Suppressor macrophage treated with lipopolysaccharide for 1 hour (primary cell): ENCODE measurements at places on chromosomes 2 and 18.

GRCh38 chr2:17538844-17539554 lies 1.5 kb upstream of the VSNL1 start:
- peak; percentile 11 for DNase-seq

- no peak for DNase-seq
Measured at GRCh38 chr18:55566456-55566935, 21.5 kb downstream of the TCF4 start.

DNA sequence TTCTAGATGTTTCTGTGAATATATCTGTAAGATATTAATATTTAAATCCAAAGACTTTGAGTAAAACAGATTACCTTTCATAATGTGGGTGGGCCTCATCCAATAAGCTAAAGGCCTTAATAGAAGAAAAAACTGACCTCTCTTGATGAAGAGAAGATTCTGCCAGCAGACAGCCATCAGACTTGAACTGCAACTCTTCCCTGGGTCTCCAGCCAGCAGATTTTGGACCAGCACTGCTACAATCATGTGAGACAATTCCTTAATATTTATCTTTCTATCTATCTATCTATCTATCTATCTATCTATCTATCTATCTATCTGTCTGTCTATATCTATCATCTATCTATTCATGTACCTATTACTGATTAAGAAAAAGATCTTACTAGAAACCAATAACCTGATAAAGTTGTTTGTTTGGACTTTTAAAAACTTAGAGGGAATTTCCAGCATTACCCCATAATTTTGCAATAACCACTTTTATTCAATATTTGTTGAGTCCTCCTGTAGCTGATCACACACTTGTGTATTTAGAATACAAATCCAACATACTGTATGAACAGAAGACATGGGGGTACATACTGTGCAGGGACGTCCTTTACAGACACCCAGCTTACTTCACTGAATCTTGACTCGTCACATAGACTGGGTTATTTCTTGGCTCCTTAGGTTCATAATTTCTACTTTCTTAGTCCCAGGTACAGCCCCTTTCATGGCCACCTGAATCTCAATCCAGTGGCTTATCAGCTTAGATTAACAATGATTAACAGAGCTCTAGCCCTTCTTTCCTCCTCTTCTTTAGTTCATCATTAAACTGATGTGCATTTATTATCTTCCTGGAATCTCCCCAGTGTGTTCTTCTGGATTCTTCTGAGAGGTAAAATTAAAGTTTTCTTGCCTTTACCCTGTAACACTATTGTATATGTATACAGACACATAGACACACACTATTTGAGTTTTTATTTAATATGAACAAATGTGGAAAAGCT lies 27.2 kb upstream of the STAT4 start:
- no peak for DNase-seq

DNA sequence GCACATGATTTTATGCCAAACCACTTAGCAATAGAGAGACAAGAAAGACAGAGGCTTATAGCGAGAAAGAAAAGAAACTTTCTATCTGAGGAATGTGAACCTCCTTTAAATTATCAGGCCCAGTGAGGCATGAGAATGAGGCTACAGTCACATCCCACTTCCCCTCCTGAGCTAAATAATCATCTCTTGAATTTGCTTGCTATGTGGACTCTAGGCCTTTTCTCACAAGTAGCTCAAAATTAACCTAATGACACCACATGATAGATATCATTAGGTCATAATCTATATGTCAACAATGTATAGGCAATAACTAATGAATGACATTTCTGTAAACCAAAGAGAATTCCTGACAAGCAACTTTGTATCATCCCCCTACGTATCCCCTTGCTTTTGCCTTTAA lies 301.5 kb upstream of the MGAT5 start:
- no peak for DNase-seq

DNA sequence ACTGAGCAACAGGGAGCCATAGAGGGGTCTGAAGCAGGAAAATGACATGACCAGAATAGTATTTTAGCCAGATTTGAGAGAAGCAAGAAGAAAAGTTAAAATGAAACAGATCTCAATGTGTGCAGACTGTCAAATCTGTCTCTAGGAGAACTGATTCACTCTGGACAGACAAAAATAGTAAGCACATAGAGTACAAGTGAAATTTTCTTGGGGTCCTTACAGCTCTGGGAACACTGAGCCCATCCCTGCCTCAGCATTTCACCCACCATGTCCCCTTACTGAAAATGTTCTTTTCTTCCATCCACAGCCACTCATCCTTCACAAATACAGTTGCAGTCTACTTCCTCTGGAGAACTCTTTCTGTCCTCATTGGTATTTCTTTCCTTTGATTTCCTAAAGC lies 359.2 kb downstream of the MTX2 start:
- DNase-seq, result no peak

DNA sequence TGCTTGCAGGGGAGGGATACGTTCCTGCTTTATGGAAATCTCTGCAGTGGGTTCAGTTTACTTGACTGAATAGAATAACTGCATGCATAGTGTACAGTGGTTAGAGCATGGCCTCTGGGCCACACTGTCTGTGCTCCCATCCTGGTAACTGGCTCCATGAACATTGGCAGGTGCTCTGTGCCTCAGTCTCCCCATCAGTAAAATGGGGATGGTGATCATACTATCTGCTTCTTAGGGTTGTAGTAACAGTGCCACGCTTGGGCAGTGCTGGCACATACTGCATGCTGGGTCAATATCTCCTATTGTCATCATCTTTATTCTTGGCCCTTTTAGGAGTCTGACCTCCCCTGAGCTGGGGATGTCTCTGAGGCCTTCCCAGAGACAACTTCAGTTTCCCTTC lies 117.3 kb downstream of the CTIF start:
- DNase-seq, result no peak

DNA sequence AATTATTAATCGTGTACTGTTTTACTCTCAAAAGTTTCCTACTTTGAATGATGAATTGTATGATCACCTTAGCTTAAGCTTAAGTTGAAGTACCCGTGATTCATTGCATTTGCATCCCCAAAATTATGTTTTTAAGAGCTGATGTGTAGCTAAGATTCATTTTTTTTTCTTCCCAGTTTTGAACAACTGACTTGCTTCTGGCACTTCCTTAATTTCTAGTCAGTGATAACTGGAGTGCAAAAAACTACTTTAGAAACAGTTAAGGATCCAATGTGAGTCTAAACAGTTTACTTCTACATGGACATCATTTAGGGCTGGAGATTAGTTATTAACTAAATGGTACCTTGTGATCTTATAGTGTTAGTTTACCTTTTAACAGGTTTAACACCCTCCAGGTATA lies 124.0 kb upstream of the CAVIN2 start:
- DNase-seq, result no peak

- peak; percentile 19 for DNase-seq
Measured at GRCh38 chr2:190352668-190353536, 9.5 kb downstream of the INPP1 start.

GRCh38 chr2:235606004-235606715 lies 112.3 kb downstream of the AGAP1 start:
- no peak for DNase-seq

- no peak for DNase-seq
Measured at GRCh38 chr18:13226533-13227144, 8.1 kb downstream of the LDLRAD4 start.

DNA sequence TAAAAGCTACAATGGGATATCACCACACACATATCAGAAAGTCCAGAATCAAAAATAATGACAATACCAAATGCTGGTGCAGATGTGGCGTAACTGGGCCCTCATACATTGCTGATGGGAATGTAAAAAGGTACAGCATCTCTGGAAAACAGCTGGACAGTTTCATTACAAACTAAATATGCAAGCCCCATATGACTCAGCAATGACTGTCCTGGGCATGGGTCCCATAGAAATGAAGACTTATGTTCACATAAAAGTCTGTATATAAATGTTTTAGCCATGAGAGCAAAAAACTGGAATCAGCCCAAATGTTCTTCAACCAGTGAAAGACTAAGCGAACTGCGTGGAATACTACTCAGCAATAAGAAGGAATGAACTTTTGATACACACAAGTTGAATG lies 56.7 kb downstream of the ALPK2 start:
- DNase-seq, result no peak

DNA sequence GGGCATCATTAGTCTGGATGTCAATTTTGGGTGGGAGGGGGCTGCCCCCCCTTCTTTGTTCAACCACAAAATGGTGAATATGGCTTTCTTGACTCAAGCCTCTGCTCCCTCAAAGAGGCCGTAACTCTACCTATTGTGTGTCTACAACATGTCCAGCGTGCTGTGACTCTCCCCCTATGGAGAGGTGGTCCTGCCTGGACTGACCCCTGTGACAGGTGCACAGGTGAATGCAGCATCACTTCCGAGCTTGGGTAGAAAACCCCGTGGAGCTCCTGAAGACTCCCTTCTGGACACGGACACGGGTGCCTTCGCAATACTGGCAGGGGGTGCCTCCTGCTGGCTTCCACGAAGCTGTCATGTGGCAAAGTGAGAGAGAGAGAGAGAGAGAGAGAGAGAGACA lies 397.8 kb downstream of the GALR1 start:
- DNase-seq, result no peak

DNA sequence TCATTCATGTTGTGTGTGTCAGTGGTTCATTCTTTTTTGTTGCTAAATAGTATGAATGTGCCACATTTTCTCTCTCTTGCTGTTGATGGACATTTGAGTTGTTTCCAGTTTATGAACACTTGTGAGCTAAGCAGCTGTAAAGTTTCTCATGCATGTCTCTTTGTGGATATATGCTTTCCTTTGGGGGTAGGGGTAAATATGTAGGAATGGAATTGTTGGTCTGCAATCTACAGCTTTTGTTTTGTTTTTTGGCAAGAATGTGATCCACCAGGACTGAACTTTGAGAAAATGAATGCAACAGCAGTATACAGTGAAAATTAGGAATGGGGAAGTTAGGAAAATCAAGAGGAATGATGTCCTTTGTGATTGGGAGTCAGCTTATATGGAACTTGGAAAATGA lies 226.3 kb downstream of the CDCA7 start:
- no peak for DNase-seq

DNA sequence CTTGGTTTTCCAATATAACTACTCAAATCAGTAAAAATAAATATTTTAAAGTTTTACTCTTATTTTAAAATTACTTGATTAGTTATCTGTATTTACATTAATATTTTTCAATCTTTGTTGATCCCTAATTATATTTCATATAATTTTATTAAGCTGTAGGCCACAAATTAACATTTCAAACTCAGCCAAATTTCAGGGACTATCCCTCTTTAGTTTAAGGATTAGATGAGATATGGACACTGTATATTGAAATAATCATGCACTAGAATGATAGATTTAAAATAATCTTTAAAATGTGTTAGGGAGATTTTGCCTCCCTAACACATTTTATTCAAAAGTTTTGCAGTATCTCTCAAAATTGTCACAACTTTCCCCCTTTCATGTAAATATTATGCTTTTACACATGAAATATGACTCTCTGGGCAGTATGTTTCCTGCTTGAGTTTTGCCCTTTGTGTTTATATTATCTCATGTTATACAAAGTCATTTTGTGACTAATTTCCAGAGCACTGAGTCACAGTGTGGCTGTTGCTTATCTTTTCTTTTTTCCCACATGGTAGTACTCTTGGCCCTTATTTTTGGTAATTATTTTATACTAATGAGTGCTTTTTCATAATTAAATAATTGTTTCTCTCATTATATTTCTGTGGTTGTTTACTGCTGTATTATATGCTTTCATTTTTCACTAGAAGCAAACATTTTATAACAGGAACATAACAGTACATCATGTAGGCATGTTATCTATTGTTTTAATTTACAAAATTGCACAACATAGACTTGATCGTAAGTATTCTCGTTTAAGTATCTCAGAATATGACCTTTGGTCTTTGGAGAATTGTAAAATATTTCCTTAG lies 1.2 kb downstream of the TFPI start:
- DNase-seq, result peak; percentile 89

GRCh38 chr18:72820571-72820970 lies 47.2 kb downstream of the NETO1 start:
- no peak for DNase-seq
